ENCODE measurements at places on chromosomes 2 and 18.

- no peak for DNase-seq
These were observed 232.9 kb downstream of the GULP1 start for GRCh38 chr2:188524519-188525113.

GRCh38 chr2:241977557-241978300 lies 108.2 kb downstream of the RTP5 start:
- DNase-seq, result no peak

- no peak for DNase-seq
These were observed 301.6 kb upstream of the GULP1 start for GRCh38 chr2:187989925-187990623.

DNA sequence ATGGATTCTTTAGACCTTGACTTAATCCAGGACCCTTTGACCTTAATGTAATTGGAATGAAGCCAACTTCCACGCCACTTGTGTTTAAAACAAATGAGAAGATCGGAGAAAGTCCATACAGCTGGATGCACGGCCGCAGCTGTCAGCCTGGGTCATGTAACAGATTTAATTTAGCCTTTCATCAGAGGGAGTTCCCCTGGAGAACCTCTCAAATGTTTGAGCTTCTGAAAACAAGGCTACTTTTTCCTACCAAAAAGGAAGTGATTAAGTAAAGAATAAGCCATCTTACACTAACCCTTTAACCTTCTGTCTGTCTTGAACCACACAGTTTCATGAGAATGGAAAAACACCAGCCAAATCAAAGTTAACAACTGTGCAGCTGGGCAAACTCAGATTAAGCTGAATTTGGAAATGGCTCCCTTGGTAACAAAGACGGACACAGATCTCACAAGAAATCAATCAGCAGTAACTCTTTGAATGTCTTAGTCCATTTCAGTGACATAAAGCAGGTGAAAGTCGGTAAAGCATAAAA lies 103.6 kb downstream of the DOCK10 start:
- DNase-seq, result no peak

DNA sequence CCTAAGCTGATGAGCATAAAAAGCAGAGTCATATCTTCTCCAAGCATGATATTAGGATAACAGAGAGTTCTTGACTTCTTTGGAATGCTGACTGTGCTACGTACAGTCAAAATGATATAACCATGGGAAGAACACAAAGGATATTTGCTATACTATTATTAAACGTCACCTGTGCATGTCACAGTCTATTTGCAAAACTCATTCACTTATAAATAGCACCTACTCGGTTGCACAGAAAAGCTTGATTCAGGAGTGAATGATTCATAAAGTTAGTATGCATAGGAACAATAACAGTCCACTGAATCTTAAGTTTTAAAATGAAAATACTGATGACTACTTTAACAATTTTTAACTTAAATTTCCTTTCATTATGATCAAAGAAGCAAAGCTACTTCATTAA lies 83.3 kb downstream of the SP3 start:
- DNase-seq, result no peak

DNA sequence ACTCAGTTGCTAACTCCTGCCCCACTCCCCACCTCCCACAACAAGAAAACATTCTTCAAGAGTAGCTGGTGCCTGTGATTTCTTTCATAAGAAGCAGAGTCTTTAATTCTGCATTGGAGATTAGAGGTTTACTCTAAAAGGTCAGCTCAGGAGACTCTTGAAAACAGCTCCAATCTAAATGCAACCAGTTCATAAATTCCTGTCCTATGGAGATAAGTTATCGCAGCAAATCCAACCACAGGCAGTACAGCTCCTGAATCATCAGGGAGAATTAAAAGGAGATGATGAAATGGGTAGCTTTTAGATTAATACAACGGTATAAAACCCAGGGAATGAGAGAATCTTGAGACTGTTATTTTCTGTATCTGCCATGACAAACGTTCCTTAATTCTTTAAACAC lies 130.7 kb downstream of the SOCS6 start:
- DNase-seq, result no peak

- peak; percentile 51 for DNase-seq
These were observed 133.5 kb downstream of the SPTBN1 start for GRCh38 chr2:54589340-54590215.

GRCh38 chr18:31229829-31230228 lies 67.2 kb upstream of the DSC1 start:
- DNase-seq, result no peak

GRCh38 chr2:50551868-50552267 lies 480.1 kb downstream of the NRXN1 start:
- DNase-seq, result no peak

DNA sequence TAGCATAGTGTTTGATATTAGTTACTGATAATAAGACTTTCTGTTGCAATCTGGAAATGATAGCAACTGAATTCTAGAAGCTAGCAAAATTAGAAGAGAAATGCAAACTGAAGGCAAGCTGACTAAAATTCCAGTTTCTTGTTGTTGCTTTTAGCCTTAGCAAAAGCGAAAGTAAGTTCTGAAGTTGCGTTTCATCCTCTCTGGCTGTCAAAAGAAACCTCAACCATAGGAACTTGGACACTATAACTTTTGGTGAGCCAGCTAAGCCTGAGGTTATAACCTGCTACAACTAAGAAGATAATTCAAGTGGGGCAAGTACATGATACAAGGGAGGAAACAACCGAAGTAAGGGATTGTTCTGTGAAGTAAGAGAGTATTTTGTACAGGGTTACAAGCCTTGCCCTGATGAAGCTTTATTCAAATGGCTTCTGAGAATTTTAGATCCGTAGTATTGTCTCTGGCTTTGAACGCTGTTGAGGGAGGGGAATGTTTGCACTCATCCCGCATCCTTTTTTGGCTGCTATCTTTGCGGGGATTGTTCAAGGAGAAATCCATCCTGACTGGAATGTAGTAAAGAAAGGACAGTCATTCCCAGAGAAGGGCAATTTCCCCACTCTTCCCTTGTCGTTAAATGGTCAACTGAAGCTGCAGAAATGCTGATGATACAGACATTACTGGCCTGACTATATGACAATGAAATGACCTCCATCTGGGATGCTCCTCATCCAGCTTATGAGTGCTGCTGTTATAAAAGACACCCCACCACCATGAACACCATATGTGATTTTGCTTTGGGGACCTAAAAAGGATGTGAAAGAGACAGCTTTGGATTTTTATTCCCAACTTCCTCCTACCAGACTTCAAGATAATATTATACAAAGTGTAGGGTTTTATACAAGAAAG lies 7.0 kb upstream of the TMX3 start:
- DNase-seq, result no peak

- DNase-seq, result no peak
These were observed 90.6 kb upstream of the CCDC141 start for GRCh38 chr2:179140571-179140970.

GRCh38 chr2:197234671-197235191 lies 75.8 kb downstream of the ANKRD44 start:
- no peak for DNase-seq

- DNase-seq, result no peak
These were observed 95.4 kb upstream of the FN1 start for GRCh38 chr2:215531284-215531683.

GRCh38 chr2:240557808-240558207 lies at the start of gene ANKMY1:
ANKMY1 (minus strand) TSS chr2:240557988; CDS start chr2:240557335, 653 bp downstream.
- DNase-seq, result peak; percentile 68

DNA sequence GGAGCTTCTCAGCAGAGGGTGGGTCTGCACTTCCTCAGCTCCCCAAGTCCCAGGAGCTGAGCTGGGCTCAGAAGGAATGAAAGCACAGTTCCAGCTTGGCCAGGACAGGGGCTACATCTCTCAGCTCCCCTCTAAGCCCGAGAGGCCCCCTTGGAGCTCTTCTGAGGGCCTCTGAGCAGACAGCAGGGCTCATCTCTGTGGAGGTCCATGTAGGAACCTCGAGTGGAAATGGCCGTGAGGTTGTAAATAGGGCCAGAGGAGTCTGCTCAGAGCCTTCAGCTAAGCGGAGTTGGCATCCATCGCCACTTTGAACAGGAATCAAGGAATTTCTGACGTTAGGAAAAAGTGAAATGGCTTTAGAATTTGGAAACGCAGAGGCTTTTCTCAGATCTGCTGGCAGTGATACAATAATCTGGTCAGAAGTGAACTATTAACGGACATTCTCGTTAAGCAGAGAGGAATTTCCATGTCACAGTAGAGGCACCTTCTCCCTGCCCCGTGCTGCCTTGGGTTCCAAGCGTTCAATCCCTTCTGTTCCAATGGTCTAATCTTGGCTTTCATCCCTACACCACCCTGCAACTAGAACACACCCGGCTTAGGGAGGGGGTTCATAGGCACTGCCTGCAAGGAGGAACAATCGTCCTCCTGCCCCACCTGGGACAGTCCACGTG lies 213.9 kb downstream of the NDUFA10 start:
- DNase-seq, result no peak

DNA sequence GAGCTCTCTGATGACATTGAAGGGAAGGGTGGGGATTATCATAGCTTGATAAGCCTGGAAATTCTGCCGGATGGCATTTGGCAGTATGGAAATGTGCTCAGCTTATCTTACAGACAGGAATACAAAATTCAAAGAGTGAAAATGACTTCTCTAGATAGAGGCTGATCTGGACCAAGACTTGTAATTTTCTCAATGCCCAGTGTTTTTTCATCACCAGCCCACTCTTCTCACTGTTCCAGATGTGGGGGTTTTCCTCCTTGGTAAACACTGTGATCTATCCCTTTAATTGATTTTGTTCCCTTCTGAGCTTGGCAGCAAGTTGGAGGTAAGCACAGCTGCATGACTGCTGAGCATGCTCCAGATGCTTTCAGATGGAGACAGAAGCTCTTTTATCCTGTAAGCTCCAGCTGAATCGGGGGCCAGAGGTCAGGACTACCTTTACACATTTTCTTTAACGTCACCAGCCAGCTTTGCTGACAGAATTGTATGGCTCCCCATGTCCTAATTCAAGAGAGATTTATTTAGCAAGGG lies 287.4 kb upstream of the TCF4 start:
- DNase-seq, result no peak

- no peak for DNase-seq
These were observed 3.1 kb upstream of the ADGRF3 start for GRCh38 chr2:26349690-26350089.

GRCh38 chr2:25215948-25216679 lies 47.7 kb upstream of the POMC start:
- DNase-seq, result peak; percentile 87

- DNase-seq, result no peak
These were observed 9.1 kb downstream of the MPPE1 start for GRCh38 chr18:11899063-11899462.

DNA sequence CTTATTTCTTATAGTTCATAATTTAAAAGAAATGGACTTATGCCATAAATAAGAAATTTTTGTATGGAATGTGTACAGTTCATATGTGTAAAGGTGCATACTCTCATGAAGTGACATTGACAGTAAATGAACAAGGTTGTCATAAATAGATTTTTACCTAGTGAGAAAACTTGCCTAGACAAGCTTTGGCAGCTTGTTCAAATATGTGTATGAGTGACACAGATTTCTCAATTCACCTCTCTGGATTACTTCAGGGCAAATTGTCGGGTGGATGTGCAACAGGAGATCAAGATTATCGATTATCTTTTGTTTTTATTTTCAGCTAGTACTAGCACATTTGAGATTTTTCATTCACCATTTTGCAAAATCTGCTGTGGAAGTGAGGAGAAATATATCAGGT lies 758.1 kb upstream of the ACVR2A start:
- no peak for DNase-seq

GRCh38 chr2:234678711-234679110 lies 181.8 kb upstream of the ARL4C start:
- DNase-seq, result no peak

DNA sequence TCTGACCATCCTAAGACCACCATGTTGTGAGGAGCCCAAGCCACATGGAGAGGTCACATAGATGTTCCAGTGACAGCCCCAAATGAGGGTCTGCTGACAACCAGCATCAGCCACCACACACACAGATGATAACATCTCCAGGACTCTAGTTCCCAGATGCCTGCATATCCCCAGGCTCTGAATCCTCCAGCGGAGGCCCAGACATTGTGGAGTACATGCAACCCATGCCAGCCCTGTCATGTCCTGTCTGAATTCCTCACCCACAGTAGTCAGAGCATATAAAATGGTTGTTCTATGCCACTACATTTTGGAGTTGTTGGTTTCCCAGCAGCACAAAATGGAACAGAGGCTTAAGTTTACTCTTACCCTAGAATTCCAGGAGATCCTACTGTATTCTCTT lies 122.0 kb upstream of the SLC35G4 start:
- no peak for DNase-seq

- DNase-seq, result no peak
These were observed 39.4 kb downstream of the COBLL1 start for GRCh38 chr2:164802095-164802707.

DNA sequence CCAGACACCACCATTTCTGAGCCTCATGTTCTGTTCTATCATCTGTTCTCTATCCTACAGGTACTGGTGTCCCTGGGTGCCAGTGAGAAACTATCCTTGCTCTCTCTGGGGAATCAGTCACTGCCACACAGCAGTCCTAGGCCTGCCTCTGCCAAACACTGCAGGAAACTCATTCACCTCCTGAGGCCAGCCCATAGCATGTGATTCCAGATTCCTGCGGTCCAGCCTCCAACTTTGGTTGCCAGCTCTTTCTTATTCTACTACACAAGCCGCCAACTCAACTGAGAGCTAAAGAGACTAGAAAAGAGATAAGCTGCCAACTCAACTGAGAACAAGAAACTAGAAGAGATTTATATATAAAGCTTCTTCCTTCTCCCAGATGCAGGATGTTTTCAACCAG lies 8.8 kb upstream of the TTLL4 start:
- no peak for DNase-seq

DNA sequence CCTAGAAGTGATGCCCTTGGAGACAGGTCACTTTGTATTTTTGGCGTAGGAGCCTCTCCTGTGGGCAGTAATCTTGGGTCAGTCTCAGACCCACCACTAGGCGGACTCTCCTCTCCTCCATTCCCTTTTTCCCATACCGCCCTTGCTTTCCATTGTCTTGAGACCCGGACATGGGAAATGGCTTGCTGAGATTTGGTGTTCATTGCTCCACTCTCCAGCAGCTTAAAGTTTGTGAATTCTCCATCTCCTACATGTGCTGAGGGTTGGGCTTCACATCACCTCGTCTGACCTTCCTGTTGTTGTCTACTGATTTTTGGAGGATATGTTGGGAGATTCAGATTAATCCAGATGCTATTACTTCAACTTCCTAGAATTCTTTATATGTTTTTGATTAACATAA lies 159.2 kb upstream of the RAB12 start:
- no peak for DNase-seq

- peak; percentile 74 for DNase-seq
These were observed 41.0 kb upstream of the MGAT4A start for GRCh38 chr2:98771721-98772524.

- peak; percentile 75 for DNase-seq
These were observed 37.3 kb upstream of the TMEM177 start for GRCh38 chr2:119641562-119642258.

- no peak for DNase-seq
These were observed 121.1 kb upstream of the FIGN start for GRCh38 chr2:163856941-163857340.

DNA sequence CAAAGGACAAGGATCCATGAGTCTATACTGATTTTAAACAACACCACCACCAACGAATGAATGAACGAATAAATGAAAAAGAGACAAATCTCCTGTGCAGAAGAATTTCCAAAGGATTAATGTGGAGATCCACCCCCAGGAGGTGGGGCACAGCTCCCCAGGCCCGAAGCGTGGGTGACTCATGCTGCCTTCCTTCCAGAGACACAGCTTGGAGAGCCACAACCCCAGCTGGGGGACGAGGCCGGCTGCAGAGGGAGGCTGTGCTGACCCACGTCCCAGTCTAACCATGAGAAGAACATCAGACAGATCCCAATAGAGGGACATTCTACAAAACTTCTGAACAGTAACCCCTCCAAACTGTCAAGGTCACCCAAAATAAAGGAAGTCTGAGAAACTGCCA lies 557.3 kb upstream of the SALL3 start:
- DNase-seq, result no peak

GRCh38 chr2:10878268-10878915 lies 33.3 kb upstream of the KCNF1 start:
- no peak for DNase-seq
